Left renal cortex interstitium (tissue), 4 donors: ENCODE measurements at places on chromosomes 4 and X.

DNA sequence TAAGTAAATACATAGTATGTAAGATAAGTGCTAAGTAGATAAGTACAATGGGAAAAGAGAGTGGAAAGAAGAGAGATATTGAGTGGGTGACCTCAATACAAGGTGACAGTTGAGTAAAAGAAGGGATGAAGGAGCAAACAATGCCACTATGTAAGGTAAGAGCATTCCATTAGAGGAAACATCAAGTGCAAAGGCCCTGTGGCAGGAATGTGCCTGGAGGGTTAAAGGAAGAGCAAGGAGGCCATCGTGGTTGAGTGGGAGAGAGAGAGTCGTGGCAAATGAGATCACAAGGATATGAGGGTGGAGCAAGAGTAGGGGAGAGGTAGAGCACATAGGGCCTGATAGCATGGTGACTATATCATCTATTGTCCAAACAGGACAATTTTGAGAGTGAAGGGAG, 13.4 kb downstream of the EDNRA start:
- DNase-seq: no peak

DNA sequence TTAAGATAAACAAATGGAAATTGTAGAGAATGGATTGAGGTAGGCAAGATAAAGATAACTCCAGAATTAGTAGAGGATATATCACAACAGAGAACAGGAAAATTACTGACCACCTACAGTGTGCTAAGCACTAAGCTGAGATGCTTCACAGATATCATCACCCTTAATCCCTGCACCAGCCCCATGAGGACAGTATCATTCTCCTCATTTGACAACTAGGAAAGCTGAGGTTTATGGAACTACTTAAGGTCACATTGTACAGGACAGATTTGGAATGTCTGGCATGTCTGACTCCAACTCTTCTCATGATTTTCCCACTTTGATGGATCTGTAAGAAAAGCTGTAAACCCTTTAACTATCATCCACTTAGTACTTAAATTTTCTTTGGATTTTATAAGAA, 95.5 kb downstream of the CASK start:
- no peak for DNase-seq

GRCh38 chr4:113394730-113395530, 345.5 kb downstream of the ANK2 start:
- DNase-seq: peak; percentile 86

DNA sequence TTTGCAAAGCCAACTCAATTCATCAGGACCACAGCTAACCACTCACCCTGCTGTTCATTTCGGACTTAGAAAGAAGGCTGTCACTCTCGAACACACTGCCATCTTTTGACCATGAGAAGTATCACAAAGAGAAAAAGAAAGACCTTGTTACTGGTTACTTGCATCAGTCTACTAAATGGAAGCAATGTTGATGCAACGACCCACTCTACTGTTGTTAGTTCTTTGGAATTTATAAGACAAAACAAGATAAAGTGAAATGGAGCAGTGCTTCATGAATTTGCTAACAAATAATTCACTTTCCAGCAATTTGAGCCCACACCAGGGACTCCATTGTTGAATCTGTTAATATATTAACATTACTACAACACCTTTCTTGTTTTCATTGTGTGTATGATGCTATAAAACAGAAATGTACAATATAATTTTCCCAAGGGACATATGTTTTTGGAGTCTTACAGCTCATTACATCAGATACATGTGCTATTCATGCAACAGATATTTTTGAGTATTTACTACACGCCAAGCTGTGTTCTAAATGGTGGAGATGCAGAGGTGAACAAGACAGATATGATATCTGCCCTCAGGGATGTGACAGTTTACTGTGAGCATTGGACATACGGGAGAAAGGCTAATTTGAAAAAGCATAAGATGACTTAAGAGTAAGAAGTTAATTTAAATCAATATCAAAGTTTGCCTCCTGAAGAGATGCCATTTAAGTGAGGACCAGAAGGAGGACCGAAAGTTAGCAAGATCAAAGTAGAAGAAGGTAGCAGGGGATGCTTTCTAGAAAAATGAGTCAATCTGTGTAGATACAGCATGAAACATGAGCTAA, 87.2 kb downstream of the AREG start:
- DNase-seq: no peak

DNA sequence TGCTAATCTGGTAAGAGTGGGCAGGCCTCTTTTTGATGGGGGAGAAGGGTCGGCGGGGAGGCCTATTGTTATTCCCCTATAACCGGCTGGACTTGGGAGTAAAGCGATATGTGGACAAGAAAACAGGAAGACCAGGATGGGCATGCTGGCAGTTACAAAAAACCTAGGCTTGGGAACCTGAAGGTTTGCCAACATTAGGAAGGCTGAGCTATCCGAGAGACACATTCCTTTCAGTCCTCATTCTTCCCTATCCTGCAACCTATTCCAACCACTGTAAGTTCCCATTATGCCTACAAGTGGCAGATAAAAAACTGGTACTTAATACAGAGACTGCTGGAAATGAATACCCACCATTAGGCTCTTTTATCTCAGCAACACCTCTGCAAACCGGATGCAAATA, 32.4 kb upstream of the CT47C1 start:
- no peak for DNase-seq

DNA sequence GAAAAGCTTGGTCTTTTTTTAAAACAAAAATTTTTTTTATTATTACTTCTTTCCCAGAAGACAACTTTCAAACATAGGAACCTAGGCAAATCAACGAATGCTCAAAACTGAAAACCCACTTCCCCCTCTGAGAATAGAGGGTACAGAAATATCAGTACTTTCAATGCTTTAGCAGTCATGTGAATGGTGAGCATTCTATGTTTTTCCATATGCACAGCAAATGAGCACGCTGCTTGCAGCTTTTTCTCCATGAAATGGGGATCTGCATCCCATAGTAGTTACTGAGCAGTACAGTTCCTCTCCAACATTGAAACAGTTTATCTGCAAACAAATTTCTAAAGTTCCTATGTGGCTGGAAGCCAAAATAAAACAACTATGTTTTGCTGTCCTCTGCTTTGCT, 108.4 kb upstream of the BMP2K start:
- no peak for DNase-seq

GRCh38 chrX:47146936-47147859, 2.2 kb downstream of the RBM10 start:
- DNase-seq: no peak

- DNase-seq: peak; percentile 87
These were observed at the start of gene ATP8A1 for GRCh38 chr4:42656944-42657792. TSS of gene ATP8A1 (minus strand) at chr4:42657105. CDS start at chr4:42656873, 232 bp downstream.

DNA sequence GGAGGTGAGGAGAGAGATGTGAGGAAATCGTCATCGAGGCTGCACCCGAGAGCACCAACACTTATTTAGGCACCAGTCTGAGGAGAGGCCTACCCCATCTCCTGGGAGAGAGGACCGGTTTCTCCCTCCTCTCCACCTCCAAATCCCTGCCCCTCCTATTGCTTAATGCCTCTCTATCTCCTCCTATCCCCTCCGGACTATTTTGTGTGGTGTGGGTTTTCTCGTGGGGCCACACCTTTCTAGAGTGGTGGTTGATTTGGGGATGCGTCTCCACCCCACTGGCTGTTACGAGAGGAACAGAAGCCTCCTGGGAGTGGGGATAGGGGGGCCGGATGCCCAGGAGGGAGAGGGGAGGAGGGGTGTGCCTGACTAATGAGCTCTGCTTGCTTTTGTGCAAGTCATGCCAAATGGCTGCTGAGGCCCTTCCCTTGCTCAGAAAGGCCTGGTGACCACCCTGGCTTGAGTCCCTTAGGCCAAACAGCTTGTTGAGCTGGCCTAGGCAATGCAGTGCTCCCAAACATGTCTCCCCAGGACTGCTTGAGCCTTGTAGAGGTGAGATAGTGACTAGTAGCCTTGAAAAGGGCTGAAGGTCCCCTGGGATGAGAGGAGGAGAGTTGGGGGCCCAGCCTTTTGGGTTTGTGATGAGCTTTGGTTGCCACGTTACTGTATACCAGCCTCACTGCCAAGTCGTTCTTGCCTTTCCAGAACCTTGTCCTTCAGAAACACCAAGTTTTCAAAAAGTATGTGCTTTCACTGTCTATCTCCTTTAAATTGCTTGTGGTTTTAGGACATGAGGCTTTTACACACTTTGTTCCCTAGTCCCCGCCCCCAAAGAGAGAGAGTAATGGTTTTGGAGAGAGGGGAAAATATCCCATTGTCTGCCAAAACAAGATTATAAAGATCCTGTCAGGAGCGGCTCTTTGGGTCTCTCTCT, 1.2 kb downstream of the MSN start:
- DNase-seq: no peak

DNA sequence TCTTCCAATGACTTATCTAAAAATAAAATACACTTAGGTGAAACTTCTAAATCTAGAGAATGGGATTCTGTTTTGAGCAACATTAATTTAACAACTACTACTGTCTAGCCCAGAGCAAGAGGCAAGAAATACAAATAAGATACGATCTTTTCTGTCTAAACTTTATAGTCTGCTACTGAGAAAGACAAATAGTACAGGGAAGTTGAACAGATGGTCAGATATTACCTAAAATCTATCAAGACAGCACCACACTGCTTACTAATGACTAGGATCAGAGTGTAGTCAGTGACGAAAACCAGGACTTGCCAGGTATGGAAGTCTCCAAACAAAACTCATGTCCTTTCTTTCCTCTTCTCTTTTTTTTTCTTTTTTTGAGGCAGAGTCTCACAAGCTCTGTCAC, 7.1 kb downstream of the FAM13A start:
- no peak for DNase-seq

- DNase-seq: no peak
These were observed 23.8 kb downstream of the SSX1 start for GRCh38 chrX:48278958-48279357.

- no peak for DNase-seq
These were observed 1.7 kb downstream of the SLAIN2 start for GRCh38 chr4:48343035-48343434.

DNA sequence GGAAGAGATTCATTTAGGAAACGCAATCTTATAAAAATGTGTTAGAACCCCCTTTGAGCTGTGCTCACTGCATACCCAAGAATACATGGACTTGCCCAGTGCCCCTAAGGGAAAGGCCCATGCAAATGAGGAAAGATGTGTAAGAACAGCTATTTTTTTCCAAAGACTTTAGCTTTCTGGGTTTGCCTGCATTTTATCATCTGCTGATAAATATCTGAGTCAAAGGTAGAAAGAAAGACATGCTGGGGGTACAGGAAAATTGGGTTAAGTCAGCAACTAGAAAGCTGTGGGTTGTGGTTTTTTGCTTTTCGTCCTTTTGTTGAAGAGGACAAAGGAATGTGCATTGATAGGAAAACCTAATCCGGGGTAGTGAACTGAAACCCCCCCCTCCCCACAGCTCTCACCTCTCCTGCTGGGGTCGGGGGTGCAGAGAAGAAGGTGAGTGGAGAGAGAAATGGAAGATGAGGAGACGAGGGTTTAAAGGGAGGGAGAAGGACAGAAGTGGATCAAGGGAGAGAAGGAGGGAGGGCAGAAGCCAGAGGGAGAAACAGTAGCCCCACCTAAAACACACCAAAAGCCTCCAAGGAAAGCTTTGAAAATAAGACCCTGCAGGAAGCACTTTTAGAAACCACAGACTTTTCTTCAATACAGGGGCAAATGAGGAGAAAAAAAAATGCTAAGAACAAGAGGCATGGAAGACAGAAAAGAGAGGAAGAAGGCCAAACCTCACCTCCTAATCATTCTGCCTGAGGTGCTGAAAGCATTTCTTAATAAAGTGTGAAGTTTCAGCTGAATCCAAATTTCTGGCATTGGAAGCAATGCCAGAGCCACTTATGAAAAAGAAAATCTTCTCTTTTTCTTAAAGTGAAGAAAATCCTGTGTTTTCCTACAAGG, 49.3 kb downstream of the KDR start:
- DNase-seq: no peak

- no peak for DNase-seq
These were observed 16.2 kb downstream of the MAEA start for GRCh38 chr4:1305781-1306455.

- no peak for DNase-seq
These were observed 158.1 kb downstream of the MGST2 start for GRCh38 chr4:139823746-139824145.

GRCh38 chr4:1945912-1946311, 62.9 kb downstream of the NELFA start:
- DNase-seq: no peak

GRCh38 chr4:81562093-81562492, 90.4 kb upstream of the RASGEF1B start:
- no peak for DNase-seq

DNA sequence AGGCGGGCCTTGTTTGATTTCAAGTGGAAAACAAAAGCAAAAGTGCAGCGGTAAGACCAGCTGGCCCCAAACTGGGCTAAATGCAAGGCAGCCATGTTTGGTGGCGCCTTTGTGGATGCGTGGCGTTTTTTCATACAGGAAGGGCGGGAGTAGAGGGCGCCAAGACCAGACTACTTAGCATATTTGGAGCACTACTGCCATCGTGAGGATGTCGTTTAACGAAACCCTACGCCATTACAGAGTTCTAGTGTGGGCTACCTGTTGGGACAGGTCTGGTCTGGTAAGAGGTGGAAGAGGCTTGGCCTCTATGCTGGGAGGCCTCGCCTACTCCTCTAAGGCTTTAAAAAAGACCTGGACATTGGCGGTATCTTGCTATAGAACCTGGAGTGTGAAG, 230.7 kb upstream of the STK26 start:
- no peak for DNase-seq

- DNase-seq: no peak
These were observed 155.2 kb downstream of the SH2D1A start for GRCh38 chrX:124501586-124501985.

DNA sequence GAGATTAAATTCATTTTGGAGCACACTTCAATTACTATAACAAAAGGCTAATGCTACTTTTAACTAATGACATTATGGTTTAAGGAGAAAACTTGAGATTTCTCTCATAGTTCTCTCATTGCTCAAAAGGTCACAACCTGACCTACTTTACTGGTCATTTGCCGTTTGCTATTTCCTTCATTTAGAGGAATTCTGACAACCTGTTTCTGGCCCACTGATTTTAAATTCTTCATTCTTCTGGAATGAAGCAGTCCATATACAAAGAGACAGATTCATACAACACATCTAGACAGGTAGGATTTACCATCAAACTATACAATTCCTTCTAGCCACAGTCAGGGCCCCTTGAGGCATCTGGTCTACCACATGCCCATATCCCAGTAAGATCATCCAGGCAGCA, 14.2 kb downstream of the RNF150 start:
- no peak for DNase-seq

- DNase-seq: peak; percentile 43
These were observed 5.7 kb downstream of the TCEANC start for GRCh38 chrX:13658602-13659001.
